ENCODE measurements at places on chromosomes 7 and 10. TPM values are rescaled to one million over a fixed set of nuclear protein-coding genes. Genes with fewer than 3 reads are reported as not detected.

EGR2 gene
- total RNA-seq = not detected

AGFG2 gene
- total RNA-seq = 46.2 TPM

CNNM1 gene
- total RNA-seq = not detected

OR2A7 gene
- not detected for total RNA-seq

ERVW-1 gene
- not detected for total RNA-seq

TRIM74 gene
- not detected for total RNA-seq

All from mammary microvascular endothelial cell (primary cell).